ENCODE measurements at places on chromosomes 7 and 10. TPM values are rescaled to one million over a fixed set of nuclear protein-coding genes. Genes with fewer than 3 reads are reported as not detected.

- no peak overlapping the region for H3K27ac ChIP-seq
- no peak overlapping the region for H3K4me3 ChIP-seq
- no peaks in the 10 kb centered on the region for H3K36me3 ChIP-seq
- no peaks in the 10 kb centered on the region for H3K4me1 ChIP-seq
- H3K27me3 ChIP-seq = no peaks in the 10 kb centered on the region
- DNase-seq = no peak
Observed at GRCh38 chr7:88792361-88792760, 3.2 kb downstream of the TEX47 start.

- H3K27me3 ChIP-seq = no peaks in the 10 kb centered on the region
- H3K27ac ChIP-seq = no peak overlapping the region
- no peak for DNase-seq
- H3K4me3 ChIP-seq = no peak overlapping the region
- no peaks in the 10 kb centered on the region for H3K4me1 ChIP-seq
- H3K36me3 ChIP-seq = no peaks in the 10 kb centered on the region
Observed at GRCh38 chr7:97078023-97078969, 39.2 kb upstream of the SDHAF3 start.

DNA sequence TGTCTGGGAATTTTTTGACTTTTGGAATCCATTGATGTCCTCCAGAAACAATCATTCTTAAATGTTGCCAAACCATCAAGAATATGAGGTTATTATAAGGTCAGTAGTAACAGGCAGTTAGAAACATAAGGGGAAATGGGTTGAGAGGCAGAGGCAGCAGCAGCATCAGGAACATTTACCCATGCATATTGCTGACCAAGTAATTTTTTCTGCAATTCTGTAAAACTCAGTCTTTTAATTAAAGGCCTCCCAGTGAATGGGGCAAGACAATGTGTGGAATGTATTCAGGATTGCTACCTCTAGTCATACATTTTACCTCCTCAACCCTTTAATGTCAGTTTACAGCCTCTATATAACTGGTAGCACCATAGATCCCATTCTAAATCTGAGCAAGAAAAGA is 66.5 kb upstream of the SKAP2 start:
- peaks cover 12% of the 10 kb centered on the region for H3K27me3 ChIP-seq
- H3K27ac ChIP-seq = no peak overlapping the region
- H3K4me1 ChIP-seq = no peaks in the 10 kb centered on the region
- no peaks in the 10 kb centered on the region for H3K36me3 ChIP-seq
- no peak overlapping the region for H3K4me3 ChIP-seq
- DNase-seq = no peak

Gene KIF11
- total RNA-seq = 91.4 TPM
